Mesothelial cell of epicardium (in vitro differentiated cells): ENCODE measurements at places on chromosomes 2 and 18. TPM values are rescaled to one million over a fixed set of nuclear protein-coding genes. Genes with fewer than 3 reads are reported as not detected.

The NETO1 gene
- not detected in 3 replicates for total RNA-seq

The PLEK gene
- total RNA-seq: not detected in 3 replicates

The SULT1C4 gene
- 16.0 to 17.5 TPM (median 17.5 TPM) in 3 replicates for total RNA-seq

The PRSS56 gene
- total RNA-seq: 0.09 TPM in 1 of 3 replicates, not detected in the others

The ASB18 gene
- not detected in 3 replicates for total RNA-seq

The COL4A3 gene
- not detected in 3 replicates for total RNA-seq

The ZSWIM2 gene
- total RNA-seq: not detected in 3 replicates

The DNAH7 gene
- total RNA-seq: 0.63 to 0.86 TPM (median 0.71 TPM) in 3 replicates

The CXCR1 gene
- total RNA-seq: not detected in 3 replicates

The CMPK2 gene
- 4.0 to 4.5 TPM (median 4.0 TPM) in 3 replicates for total RNA-seq

The LYG2 gene
- not detected in 3 replicates for total RNA-seq

The TMEM178A gene
- total RNA-seq: 11.9 to 14.9 TPM (median 13.1 TPM) in 3 replicates

The THADA gene
- total RNA-seq: 28.5 to 33.6 TPM (median 29.7 TPM) in 3 replicates
